ENCODE measurements at places on chromosomes 7 and 10.

- no peak for DNase-seq
These were observed 7.1 kb downstream of the CLCN1 start for GRCh38 chr7:143322760-143323633.

DNA sequence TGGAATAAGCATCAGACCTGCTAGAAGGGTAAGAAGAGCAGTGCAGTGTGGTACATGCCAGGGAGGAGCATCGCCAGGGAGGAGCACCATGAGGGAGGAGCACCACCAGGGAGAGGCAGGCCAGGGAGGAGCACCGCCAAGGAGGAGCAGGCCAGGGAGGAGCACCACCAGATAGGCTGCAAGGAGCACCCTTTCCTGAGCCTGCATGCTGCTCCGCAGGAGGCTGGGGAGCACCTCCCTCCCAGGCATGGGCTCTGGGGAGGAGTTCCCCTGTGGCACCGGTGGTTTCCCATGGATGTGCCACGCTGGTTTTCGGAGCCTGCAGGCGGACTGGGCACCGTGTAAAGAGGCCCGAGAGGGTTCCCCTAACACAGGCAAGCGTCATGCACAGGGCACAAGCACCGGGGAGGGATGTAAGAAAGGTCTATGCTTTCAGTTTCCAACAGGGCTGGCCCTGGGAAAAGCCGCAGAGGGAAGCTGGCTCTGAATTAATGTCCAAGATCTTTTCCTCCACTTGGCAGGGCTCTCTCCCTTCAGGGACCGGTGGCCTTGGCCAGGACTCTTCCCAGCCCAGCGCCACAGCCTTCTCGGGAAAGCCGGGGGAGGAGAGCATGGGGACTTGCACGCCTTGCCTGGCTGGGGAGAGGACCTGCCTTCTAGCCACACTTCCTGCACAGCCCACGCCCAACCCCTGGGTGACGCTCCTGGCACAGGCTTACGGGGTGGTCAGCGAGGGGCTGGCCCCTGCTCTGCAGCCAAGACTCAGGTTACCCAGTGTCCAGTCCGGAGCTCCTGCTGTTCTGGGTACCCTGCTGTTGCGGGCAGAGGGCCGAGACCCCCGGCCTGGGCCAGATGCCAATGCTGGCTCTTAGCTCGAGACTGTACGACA is 11.5 kb upstream of the GPER1 start:
- DNase-seq, result no peak

GRCh38 chr10:60388709-60389301 is 870 bp downstream of the ANK3 start:
- no peak for DNase-seq

DNA sequence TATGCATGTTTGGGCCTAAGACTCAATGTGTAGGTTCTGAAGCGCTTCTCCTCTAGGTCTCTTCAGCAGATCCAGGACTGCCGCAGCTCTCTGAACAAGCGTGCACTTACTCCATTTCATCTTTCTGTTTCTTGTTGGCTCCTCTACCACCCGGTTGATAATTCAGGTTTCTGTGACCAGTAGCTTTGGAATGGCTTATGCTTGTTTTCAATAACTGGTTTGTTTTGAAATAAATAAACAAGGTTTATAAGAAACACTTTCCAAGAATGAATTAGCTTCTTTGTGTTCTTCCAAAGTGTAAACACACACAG is 1.5 kb downstream of the MDFIC start:
- no peak for DNase-seq

DNA sequence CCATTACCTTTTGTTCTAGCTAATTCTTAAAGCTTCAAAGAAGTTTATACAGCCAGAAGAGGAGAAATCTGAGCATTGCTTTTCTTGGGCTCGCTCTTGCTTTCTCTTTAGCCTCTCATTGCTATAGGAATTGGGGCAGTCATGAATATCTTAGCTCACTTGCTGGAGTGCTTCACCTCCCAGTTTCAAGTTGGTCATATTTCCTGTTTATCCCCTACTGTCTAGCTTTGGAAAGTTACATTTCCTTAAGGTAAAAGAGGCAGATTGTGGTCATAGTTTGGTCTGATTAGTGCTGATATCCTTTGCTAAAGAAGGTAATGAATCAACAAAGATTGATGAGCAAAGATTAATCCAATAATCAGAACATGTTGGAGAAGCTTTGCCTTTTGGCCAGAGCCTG is 77.7 kb upstream of the GLI3 start:
- no peak for DNase-seq

DNA sequence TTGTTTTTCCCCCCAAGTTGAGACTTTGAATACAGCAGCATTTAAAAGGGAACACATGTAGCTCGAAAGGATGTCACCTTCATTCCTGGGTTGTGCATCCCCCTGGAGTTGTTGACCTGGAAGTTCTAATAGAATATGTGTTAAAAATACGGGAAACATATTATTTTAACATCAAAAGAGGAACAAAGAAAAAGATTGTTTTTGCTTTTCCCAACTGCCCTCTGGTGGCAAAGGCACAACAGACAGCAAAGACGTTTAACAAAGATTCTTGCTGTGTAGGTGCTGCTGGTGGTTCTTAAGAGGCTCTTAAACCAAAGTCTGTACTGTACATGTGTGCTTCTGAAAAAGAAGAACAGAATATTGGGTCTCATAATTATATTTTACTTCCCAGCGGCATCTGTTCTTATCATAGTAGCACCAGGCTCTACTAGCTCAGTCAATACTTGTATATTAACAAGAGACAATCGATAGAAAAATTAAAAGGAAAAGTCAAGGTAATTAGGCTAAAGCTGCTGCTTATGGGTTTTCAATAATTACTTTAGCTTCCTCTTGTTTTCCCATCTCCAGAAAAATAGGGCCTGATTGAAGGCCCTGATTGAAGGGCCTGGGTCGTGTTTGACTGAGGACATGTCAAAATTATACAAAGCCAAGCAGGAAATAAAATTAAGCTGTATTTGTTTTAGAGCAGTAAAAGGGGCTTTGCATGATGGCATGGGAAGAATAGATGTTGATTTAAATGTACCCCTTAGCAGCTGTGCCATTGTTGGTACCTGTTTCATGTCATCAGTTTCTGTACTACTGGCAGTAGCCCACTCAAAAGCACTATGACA is 384.2 kb upstream of the LRGUK start:
- DNase-seq, result peak; percentile 36

DNA sequence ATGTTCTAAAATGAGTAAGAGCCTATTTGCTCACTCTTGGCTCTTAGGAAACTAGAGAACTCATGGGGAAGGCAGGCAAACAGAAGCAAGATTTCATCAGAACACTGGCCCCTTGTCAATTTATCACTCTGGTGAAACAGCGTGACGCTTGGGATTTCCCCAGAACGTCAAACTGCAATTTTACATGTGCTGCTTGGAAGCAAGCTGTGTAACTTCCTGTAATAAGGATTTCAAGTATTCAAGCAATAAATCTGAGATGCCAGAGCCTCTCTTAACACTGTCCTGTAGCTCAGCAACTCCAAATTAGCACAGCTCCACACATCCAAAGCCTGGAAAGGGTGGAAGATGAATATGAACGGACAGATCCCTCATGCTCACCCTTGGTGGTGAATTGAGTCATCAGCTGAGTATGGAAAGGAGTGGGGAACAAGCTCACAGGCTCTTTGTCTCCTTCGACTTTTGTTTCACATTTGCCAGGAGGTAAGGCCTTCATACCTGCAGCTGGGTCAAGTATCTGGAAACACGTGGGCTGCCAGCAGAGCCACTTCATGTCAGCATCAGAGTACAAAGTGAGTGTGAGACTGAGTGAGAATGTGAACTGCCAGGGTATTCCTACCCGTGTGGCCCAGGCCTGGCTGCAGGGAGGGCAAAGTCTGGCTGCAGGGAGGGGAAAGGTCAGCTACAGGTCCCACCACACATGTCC is 140.4 kb upstream of the NAMPT start:
- no peak for DNase-seq

- DNase-seq, result no peak
These were observed 25.9 kb downstream of the ADAMTS14 start for GRCh38 chr10:70698211-70698610.

DNA sequence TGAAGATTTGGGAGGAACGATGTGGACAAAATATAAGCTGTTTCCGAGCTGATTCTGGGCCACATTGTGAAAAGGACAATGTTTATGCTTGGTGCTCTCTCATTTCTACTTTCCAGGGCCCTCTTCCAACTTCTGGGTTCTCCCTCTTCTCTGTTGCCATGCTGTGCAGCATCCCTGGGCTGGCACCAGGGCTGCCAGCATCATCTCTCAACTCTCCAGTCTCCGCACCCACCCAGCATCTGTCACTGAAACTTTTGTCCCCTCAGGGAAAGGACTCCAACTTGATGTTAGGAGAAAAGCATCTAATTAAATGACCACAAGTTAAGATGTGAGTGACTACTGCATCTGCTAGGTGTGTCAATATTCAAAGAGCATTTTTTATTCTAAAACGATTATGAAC is 26.7 kb downstream of the CFAP58 start:
- no peak for DNase-seq

GRCh38 chr7:12401538-12402364 is 1.9 kb downstream of the VWDE start:
- no peak for DNase-seq

DNA sequence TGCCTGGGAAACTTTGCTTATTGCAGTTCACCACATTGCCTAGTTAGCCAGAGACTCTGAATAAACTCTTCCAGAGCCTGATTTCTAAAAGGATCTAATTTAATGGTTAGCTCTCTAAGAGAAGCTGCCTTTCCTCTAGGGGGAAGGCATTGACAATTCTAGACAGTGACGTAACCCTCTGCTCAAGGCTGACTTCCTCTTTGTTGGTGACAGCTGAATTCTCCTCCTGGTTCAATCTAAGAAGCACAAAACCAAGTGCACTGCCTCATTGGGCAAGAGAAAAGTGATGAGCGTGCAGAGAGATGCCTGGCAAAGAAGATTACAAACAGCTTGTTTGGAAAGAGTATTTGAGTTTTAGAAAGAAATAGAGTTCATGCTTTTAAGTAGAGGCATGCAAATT is 102.7 kb downstream of the MACC1 start:
- DNase-seq, result peak; percentile 38

DNA sequence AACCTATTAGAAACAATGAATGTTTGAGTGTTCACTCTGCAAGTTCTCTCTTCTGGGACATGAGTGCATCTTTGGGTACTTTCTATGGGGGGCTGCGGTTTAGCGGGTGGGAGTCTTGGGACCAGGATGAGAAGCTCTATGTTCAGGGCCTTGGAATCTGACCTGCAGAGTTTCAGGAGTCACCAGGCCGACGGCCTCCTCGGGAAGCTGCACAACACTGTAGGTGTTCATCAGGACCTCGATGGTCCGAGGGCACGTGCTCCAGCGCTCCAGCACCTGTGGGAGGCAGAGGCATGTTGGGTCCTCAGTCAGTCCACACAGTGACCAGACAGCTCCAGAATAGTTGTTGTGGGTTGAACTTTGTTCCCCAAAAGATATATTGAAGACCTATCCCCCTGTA is 8.9 kb upstream of the GBX1 start:
- DNase-seq, result no peak

DNA sequence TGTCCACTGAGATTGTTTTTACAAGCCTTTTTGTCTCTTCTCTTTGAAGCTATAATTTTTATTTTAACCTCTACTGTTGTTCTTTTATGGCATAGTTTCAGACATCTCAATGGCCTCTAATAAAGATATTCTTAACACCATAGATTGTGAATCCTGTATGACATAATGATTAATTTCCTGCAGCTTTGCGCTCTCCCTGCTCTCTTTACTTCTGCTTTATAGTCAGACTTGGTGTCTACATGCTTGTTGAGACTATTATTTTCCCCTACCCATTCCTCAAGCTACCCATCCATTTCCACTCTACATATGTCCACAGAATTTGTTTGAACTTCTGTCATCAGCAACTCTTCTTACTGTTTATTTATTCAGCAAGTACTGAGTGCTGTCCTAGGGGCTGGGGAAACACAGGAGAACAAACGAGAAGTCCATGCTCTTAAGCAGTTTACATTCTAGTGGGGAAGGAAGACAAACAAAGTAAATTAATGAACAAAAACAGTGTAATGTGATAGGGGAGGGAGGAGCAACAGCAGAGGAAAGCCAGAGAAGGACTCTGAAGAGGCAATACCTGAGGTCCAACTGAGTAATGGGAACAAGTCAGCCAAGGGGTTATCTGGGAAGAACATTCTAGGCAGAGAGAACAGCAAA is 110.1 kb downstream of the CDK14 start:
- no peak for DNase-seq

- DNase-seq, result peak; percentile 88
These were observed at the start of gene ZNF22 for GRCh38 chr10:45000752-45001380. TSS of gene ZNF22 (plus strand) at chr10:45000923. CDS start at chr10:45003369, 2,446 bp downstream.

GRCh38 chr7:78873117-78873516 is 580.4 kb downstream of the MAGI2 start:
- no peak for DNase-seq

DNA sequence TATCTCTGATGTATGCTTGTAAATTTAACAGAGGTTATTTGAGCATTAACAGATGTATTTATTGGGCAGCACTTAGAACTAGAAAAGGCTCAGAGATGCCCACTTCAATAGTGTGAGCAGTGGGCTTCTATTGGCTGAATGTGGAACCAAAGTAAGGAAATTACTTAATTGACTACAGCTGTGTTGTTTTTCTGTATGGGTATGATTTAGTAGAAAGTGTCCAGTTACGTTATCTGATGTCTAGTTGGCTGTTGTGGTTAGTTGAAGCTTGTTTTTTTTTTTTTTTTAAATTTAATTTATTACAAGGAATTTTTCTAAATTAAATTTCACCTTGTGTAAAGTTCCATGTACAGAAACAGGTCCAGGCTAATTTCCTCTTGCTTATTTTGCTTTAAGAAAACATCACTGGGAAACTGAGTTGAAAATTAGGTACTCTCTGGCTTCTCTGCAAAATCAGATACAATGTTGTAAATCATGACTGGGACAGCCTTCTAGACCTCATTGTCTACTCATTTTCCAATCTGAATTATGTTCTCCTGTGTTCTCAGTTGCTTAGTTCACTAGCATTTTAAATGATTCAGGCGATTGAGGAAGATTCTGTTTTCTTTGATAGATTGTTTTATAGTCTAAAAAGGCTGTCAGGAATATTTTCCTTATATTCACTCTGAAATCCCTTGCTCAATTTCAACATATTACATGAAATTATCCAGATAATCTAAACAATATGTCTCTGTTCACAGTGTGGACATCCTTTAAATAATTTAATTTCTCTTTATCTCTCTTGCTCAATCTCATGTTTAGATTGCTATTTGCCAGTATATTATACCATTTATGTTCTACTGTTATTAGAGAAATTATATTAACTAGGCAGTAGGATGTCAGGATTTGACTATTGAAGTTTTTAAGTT is 53.0 kb downstream of the PHF14 start:
- DNase-seq, result no peak

- DNase-seq, result no peak
These were observed 23.0 kb downstream of the TMEM120A start for GRCh38 chr7:75971309-75971960.

- DNase-seq, result no peak
These were observed 74.9 kb upstream of the HECW1 start for GRCh38 chr7:43037531-43037930.

DNA sequence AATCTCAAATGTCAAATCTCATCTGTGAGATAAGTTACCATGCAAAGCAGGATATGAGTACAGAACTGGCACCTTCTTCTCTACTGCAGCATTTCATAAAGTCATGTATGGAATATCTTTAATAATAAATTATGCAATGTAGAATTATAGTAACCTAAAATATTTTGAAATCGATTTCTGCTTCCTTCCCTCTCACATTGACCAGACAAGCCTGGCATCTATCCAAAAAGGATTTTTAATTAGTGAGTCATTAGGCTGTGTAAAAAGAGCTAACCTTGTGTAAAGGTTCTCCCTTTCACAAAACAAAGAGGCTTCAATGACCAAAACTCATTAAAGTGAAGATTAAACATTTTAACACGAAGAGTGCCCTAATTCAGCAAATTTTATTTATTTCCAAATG is 48.8 kb upstream of the EXOC6 start:
- no peak for DNase-seq

GRCh38 chr7:151780631-151781030 is 96.3 kb downstream of the PRKAG2 start:
- no peak for DNase-seq
